Left ventricle myocardium inferior (tissue), 1 donor: ENCODE measurements at places on chromosomes 16 and 17. TPM values are rescaled to one million over a fixed set of nuclear protein-coding genes. Genes with fewer than 3 reads are reported as not detected.

SP2 gene
- total RNA-seq = 13.9 TPM

- DNase-seq = no peak
Observed at GRCh38 chr16:3171855-3172593, 16.0 kb upstream of the OR1F1 start.

DNA sequence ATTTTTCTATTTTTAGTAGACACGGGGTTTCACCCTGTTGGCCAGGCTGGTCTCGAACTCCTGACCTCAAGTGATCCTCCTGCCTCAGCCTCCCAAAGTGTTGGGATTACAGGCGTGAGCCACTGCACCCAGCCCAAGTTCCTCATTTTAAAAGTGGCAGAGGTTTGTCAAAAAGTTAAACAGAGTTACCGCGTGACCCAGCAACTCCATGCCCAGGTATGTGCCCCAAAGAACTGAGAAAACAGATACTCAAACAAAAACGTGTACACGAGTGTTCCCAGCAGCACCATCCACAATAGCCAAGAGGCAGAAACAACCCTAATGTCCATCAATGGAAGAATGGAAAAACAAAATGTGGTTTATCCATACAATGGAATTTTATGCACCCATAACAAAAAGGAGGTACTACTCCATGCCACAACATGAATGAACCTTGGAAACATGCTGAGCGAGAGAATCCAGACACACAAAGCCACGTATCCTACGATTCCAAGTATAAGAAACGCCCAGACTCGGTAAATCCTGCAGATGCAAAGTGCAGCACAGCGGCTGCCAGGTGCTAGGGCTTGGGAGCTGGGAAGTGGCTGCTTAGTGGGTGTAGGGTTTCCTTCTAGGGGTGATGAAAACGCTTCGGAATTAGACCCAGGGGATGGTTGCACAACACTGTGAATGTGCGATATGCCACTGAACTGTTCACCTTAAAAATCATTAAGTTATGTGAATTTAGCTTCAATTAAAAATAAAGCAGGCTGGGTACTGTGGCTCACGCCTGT lies 24.8 kb downstream of the ADCY9 start:
- no peak for DNase-seq

P2RX5 gene
- total RNA-seq = 18.3 TPM

GRCh38 chr16:49189286-49189685 lies 92.4 kb downstream of the CBLN1 start:
- DNase-seq = no peak

KRTAP2-1 gene
- not detected for total RNA-seq

ABCC12 gene
- not detected for total RNA-seq

DNA sequence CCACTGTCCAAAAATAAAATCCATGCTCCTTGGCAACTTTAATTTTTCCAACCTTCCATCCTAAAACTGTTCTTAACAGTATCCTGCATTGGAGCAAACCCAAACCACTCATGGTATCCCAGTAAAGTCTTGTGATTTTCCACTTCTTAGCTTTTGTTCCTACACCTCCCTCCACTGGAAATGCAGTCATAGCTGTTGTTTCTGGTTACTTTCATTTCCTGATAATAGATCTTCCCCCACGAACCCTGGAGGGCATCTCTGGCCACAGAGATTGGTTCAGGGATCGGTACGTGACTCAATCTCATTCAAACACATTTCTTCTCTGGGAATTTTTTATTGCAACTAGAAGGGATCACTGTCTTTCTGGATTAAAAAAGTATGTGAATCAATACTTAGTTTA lies 276.0 kb downstream of the GRIN2A start:
- DNase-seq = no peak

DNA sequence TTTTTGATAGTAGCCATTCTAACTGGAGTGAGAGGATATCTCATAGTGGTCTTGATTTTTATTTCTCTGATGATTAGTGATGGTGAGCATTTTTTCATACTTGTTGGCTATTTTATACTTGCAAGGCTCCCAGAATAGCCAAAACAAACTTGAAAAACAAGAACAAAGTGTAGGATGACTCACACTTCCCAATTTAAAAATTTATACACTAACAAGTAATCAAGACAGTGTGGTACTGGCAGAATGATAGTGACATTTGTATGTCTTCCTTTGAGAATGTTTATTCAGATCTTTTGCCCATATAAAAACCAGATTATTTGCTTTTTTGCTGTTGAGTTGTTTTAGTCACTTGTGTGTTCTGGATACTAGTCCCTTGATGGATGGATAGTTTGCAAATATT lies 17.8 kb downstream of the SPECC1 start:
- no peak for DNase-seq

DNA sequence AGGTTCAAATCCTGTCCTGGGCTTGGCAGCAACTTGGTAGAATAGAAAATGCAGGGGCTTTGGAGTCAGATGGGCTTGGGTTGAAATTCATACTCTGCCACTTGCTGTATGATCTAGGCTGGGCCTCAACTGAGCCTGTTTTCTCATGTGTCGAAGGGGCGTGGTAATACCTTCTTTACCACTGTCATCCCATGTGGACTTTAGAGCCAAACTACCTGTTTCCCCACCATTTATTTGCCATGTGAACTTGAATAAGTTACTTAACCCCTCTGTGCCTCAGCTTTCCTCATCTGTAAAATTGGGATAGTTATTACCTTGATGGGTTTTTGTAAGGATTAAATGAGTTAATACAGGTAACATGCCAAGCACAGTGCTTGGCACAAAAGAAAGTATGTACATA lies 106.0 kb downstream of the COPRS start:
- no peak for DNase-seq

ZNF286A gene
- total RNA-seq = 10.8 TPM

GRCh38 chr17:4580291-4580690 lies 4.0 kb upstream of the SMTNL2 start:
- DNase-seq = no peak

DNA sequence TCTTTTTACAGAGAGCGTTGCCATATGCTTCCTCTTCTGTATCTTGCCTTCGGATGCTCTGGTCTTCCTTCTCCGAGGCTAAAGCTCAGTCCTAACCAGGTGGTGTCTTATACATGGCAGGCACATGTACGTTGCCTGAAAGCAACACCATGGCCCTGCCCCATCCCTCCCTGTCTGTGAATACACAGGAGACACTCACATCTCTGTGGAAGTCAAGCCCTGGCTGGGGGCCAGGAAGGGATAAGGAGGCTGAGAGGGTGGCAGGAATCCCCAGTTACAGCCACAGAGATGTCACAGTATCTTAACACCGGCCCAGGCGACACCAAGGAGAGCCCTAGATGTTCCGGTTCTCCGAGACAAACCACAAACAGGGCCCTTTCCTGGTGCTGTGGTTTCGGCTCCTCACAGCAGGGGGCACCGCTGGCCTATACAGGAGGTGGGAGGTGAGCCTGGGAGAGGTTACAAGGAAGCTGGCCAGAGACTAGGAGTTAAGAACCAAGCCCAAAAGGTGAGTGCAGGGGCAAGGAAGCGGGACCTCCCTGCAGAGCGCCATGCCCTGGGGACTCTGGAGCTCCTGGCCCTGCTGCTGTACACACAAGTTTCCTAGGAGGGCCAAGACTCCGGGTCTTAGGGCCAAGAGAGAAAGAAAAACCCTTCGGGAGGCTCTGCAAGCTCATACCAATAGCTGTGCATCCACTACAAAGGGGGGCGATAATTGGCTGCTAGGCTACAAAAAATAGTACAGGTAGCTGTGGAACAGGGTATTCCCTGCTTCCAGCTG lies 41.7 kb downstream of the SRL start:
- DNase-seq = peak; percentile 61

GRCh38 chr16:50244504-50245416 lies 21.6 kb upstream of the ADCY7 start:
- DNase-seq = no peak

SPNS3 gene
- total RNA-seq = 1.7 TPM

KCTD5 gene
- 10.2 TPM for total RNA-seq
